ENCODE measurements at places on chromosomes 1 and 21.

GRCh38 chr1:120133228-120133927 is 42.9 kb downstream of the SEC22B start:
- DNase-seq: no peak

DNA sequence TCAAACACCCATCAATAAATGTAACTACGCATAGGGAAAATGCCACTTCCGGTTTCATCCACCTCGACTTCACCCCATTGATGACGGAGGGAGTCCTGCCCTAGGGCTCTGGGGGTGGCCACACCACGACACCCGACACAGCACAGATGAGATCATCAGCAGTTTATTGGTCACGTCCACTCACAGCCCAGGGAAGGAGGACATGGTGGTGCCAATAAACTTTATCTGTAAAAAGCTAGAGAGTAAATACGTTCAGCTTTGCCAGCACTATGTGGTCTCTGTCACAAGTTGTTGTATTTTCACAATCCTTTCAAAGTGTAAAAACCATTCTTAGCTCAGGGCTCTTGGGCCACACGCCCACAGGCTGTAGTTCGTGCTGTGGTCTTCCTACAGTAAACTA is 16.3 kb downstream of the SETD4 start:
- DNase-seq: no peak

DNA sequence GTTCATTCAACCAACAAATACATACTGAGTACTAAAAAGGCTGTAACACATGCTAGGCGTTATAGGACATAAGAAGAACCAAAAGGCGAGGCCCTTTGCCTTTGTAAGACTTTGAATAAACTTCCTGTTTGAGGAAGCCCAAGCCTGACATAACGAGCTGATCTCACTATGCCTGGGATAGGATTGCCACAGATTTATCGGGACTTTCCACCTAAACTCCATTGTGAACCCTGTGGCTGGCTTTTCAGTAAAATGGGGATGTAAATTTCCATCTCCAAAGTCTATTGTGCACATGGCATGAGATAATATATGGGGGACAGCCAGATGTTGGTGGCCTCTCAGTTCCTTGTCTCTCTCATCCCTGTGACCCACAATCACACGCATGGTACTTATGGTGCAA is 41.9 kb downstream of the LMO4 start:
- no peak for DNase-seq

GRCh38 chr1:205435578-205436573 is 14.0 kb upstream of the LEMD1 start:
- DNase-seq: no peak

- DNase-seq: no peak
Observed at GRCh38 chr1:212686069-212686468, 13.6 kb downstream of the BATF3 start.

- DNase-seq: no peak
Observed at GRCh38 chr1:48725341-48726046, 51.2 kb downstream of the BEND5 start.

DNA sequence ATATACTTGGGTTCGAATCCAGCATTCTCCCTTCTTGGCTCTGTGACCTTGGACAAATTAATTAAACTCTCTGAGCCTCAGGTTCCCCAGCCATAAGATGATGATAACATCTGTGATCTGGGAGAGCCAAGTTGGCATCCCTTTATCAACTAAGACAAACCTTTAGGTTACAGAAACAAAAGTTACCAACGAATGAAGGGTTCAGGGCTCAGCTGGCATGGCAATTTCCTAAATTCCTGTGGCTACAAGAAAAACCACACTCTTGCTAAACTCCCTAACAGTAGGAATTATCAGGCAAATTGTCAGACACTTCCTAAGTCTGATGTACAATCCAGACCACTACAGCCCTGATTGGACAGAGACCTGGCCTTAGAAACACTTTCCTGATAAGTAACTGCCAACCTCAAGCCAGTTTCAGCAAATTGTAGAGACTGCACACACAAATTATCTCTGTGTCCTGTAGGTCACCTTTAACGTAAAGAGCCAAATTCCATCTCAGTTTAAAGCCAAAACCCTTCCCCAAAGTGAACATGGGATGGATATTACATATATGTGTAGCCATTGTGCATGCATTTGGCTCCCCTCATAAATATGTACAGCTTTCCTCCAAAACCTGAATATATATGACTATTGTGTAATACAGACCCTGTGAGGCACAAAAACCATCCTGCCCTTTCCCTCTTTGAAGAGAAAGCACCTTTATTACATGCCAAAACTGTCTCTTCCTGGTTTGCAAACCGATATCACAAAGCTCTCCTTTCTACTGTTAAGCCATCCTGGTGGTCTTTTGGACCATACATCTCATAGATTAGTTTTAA is 39.5 kb upstream of the EDARADD start:
- no peak for DNase-seq

DNA sequence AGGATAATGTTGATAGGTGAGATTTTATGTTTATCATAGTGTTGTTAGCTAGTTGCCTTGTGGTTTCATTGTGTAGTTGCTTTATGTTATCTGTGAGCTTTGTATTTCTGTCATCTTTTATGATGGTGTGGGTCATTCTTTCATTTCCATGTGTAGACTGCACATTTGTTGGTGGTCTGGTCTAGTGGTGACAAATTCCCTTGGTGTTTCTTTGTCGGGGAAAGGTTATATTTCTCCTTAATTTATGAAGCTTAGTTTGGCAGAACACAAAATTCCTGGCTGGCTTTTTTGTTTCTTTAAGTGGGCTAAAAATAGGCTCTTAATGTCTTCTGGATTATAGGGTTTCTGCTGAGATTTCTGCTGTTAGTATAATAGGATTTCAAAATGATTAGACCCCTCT is 347.2 kb upstream of the ADAMTS5 start:
- DNase-seq: no peak

DNA sequence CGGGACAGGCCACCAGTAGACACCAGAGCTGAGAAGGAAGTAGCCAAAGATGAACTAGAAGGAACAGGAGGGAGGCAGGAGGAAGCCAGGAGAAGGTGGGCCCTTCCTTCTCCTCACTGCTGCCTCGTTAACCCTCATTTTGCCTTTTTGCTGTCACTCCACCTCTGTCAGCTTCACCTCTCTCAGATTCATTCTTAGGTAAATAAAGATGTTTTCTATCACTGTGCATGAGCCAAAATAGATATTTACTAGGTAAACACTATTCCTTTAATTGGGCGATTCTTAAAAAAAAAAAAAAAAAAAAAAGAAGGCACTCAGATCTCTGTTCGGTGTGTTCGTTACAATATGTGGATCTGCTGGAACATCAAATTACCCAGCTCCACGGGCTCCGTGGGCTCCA is 112.3 kb downstream of the GLUL start:
- no peak for DNase-seq

- DNase-seq: no peak
Observed at GRCh38 chr21:27819299-27819698, 852.4 kb upstream of the ADAMTS5 start.
